ENCODE measurements at places on chromosomes 6 and 20.

DNA sequence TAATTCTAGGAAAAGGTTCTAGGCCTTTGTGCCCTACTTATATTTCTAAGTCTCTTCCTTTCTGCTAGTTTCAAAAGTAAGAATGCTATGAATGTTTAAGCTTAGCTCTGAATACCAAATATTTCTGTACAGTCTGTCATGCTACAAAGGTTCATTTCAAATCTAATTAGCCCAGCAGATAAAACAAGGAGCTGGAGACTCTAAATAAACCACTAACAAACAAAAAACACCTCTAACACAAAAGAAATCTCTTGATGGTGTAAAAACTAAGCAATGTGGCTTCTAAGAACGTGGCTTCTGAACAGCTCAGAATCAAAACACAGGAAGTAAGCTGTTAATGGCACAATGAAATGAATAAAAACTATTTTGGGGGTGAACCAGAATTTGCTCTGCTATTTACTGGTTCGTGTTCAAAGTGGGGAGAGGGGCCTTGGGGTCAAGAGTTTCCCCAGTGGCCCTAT lies 198.3 kb downstream of the BCAS1 start:
- DNase-seq: peak; percentile 52

DNA sequence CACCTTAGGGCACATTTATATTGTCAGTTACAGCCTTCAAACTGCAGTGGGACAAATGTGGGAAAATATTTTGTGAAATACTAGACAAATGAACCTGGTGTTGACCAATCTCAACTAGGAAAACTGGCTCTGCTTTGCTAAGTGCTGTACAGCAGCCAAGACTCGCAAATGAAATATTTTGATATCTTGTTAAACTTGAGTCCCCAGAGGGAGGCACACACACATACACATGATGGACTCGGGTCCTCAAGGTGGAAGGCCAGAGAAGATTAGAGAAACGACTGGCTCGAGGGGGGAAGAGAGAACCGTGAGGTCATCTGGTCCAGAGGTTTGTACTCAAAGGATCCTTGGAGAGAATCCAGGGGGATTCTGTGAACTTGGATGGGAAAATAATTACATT lies 67.3 kb upstream of the JAG1 start:
- DNase-seq: no peak

DNA sequence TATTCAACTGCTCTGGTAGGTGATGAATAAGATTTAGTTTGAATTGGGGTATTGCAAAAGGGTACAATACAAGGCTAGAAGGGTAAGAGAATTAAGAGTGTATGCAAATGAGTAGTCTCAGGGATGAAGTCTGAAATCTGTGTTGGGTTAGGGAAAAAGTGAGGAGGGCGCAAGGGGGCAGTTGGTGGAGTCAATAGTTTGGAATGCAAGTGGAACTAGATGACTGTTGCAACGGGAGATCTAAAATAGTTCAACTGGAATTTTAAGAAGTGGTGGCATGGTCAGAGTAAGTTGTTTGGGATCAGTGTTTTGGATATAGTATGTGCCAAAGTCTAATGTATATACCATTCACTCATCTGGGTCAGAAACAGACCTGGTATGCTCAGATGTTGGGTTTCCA lies 329.6 kb downstream of the GJA1 start:
- no peak for DNase-seq

- DNase-seq: no peak
These were observed 10.8 kb upstream of the BTN3A2 start for GRCh38 chr6:26354162-26354561.

GRCh38 chr6:8557014-8557748 lies 121.8 kb upstream of the SLC35B3 start:
- no peak for DNase-seq

DNA sequence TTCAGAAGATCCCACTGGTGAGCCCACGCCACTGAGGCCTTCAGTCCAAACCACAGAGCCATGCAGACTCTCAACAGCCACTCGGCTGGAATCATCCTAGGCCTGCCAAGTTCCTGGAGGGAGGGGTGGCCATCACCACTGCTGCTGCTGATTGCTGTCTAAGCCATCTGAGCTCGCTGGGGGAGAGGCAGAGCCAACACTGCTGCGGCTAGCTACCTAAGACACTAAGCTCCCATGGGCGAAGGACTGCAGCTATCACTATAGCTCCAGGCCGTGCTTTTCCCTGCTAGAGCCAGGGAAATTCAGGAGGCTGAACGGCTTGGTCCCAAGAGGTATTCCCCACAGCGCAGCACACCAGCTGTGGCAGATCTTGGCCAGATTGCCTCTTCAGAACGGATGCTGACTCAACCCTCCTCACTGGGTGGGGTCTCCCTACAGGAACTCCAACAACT lies 73.6 kb downstream of the TBC1D32 start:
- DNase-seq: no peak

DNA sequence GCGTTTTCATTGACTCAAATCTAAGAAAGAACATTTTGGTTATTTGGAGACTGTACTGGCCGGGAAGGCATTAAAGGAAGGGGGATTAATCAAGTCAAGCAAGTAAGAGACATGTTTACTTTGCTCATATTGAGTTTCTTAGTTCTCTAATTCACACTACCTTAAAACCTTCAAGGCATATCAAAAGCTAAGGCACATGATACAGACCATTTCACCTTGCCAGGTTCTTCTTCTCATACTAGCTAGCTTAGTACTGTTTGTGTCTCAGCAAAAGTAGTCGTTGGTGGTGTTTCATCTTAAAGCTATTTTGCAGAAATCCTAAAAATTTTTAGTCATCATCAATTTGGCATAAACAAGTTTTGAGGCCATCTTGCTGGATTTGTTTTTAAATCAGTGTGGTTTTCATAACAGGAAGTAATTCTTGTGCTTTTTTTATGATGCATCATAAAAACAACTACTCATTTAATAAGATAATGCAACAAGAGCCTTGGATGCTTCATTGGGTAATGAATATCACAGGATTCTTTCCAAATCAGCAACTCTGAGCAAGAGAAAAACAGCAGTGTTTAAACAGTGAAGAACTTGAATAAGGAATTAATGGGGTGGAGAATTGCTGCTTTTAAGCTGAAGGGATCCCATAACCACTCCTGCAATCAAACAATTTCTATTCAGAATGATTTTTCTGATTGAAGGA lies 425.3 kb downstream of the EPM2A start:
- no peak for DNase-seq

DNA sequence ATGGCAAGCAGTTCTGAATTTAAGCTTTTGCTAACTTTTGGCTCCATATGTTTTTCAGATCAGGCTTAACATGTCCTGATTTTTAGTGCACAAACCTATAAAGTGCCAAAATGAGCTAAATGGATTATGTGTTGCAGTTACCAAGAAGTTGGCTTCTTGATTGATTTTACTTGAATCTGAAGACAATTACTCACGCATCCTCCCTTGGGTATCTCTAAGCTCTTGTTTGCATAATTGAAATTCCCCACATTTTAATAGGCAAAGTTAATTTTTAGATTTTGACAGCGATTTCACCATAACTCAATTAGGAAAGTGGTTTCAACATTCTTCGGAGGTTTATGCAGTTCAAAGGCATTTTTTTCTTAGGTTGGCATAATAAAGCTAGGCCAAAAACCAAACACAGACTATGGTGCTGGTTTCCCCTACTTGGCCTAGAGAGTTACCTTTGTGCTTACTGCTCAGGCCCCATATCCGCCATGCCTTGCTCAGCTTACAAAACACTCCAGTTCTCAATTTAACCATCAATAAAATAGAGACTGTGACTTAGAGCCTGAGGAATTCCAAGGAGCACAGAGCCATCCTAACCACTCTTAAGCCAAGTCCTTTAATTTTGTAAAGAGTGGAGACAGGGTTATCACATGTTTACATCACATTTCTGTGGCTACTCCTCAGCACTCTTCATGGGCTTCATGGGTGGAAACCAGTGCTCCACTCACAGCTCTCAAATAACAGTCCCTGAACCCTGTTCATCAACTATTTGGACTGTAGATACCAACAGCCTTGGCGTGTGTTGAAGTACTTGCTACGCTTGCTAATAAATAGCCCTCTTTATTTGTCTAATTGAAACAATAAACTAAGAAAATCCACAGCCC lies 32.1 kb downstream of the LAMA4 start:
- no peak for DNase-seq

DNA sequence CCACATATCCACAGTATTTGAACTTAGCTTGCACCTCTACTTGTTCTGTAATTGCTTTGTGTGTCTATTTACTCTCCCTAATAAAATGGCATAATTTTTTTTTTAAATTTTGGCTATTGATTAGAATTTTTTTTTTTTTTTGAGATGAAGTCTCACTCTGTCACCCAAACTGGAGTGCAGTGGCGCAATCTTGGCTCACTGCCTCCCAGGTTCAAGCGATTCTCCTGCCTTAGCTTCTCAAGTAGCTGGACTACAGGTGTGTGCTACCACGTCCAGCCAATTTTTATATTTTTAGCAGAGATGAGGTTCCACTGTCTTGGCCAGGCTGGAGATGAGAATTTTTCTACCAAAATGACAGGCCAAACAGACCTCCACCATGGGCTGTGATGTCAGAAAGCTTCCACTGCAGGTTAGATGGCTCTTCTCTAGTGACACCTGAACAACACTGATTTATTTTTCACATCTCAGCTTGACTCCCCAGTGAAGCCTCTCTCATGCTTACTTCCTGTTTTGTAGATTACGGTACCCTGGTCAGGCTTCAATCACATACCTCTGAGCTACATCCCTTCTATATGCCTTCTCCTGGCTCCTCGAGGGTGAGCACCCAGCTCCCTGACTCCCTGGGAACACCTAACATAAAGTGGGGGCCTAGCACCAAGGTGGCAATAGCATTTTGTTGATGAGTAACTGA lies 112.8 kb downstream of the ARHGAP18 start:
- peak; percentile 12 for DNase-seq

DNA sequence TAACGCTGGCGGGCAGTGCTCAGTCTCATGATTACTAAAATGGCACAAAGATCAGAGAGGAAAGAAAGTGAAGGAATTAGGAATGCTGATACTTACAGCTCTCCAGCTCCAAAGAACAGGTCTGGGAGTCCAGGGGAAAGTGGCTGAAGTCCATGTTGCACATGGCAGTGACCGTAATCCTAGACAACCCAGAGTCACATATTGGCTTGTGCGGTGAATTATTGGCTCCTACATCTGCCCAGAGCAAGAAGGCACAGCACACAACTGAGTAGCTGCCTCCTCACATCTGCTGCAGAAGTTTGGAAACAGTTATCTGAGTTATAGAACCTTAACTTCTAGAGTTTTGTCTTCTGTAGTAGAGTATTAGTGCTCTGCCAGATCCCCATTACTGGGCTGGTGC lies 47.2 kb downstream of the GABRR2 start:
- DNase-seq: no peak

- DNase-seq: no peak
These were observed 11.0 kb downstream of the TMEM14C start for GRCh38 chr6:10733863-10734262.

DNA sequence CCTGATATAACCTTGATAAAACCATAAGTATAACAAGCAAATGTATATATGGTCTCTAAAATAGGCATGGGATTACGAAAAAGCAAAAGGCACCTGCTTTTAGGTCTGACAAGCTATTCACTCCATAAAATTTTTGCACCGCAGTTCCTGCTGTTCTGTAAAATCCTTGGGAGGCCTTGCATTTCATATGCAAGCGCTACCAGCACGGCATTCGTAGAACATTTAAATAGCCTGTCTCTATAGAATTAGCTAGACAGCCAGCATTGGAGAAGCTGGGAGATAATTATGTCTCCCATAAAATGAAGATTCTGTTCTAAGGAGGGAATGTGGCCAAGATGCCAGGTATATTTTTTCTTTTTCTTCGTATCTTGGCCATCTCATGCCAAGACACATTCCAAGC lies 64.5 kb upstream of the ATXN1 start:
- DNase-seq: no peak

DNA sequence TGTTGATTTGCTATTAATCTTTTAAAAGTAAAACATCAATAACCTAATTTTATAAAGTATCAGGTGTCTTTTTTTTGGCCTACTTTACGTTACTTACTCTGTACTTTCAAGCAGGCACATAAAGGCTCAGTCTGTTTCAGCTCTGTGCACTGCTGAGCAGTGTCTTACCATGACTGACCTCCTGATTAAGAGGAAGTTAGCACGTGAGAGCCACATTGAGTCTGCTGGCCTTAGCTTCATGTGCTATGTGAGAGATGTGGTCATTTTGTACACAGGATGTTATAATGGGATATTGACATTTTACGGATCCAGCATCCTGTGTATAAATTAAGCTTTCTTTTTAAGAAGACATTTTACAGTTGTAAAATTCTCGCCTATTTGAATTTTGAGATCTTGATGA lies 31.9 kb downstream of the ARID1B start:
- DNase-seq: peak; percentile 81

DNA sequence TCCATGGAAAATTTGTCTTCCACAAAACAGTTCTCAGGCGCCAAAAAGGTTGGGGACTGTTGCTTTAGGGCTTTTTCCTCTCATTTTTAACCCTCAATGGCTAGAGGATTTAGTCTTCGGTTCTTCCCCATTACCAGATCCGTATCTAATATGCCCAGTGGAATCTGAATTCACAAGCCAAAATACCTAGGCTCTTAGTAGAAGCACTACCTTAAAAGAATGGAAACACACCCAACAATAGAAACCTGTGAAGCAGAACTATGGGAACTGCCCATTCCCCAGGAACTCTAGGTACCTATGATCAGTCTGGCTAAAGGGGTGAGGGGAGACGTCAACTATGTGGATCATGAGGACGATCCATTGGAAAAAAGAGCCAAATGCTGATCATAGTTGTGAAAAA lies 3.1 kb downstream of the TREML4 start:
- DNase-seq: no peak

GRCh38 chr6:159104163-159104925 lies 59.6 kb upstream of the TAGAP start:
- peak; percentile 89 for DNase-seq

DNA sequence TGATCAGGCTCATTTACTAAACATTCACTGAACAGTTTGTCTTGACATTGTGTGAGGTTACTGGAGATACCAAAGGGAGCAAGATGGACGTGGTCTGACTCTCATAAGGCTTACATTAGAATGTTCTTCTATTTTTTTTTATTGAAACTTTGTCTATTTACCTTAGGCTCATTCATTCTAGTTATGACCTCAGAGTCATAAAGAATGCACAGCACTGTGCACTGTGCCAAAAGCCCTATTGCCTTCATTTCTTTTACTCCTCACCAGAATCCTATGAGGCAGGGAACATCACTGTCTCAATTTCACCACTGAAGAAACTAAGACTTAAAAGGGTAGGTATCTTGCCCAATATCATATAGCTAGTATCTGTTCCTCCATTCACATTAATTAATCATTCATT lies 94.5 kb downstream of the MAP3K7 start:
- DNase-seq: no peak

DNA sequence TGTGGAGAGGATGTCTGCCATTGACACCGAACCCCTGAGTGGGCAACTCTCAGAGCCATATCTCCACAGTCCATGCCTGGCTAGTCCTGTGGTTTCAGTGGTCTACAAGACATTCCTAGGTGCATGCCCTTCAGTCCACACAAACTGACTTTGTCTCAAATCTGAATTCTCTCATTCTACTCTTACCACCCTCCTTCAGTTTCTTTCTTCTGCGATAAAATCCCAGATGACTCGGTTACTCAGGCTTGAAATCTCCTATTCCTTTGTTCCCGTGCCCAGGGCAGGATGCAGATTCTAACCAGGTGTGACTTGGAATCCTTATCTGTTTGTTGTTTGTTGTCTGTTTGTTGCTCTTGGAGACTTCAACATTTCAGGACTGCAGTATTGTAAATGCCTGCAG lies 9.3 kb downstream of the CDS2 start:
- DNase-seq: no peak

GRCh38 chr20:55158446-55158845 lies 683.1 kb downstream of the DOK5 start:
- DNase-seq: no peak
